Stimulated activated CD4-positive, alpha-beta T cell treated with anti-CD3 and anti-CD28 coated beads, Interleukin-12 subunit alpha, Interleukin-12 subunit beta, amount 100 ng/mL, for 48 hours (primary cell): ENCODE measurements at places on chromosomes 12 and 14.

DNA sequence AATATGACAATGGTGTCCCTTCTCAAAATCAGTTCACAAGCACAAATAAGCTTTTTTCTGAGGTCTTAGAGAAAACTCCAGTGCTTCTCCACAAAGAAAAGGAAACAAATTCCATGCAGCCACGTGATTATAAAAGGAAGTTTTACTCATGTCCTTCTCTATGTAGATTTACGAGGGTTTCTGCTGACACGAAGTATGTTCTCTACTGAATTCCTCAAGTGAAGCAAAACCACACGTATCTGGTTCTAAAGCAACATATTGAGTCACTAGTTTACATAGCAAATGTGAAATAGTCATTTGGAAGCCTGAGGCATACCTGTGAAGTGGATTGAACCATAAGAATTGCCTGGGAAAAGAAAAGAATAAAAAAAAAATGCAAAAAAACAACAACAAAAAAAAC lies 31.9 kb downstream of the BMP4 start:
- DNase-seq: no peak

GRCh38 chr14:62824086-62824485 lies 221.2 kb downstream of the KCNH5 start:
- DNase-seq: no peak

DNA sequence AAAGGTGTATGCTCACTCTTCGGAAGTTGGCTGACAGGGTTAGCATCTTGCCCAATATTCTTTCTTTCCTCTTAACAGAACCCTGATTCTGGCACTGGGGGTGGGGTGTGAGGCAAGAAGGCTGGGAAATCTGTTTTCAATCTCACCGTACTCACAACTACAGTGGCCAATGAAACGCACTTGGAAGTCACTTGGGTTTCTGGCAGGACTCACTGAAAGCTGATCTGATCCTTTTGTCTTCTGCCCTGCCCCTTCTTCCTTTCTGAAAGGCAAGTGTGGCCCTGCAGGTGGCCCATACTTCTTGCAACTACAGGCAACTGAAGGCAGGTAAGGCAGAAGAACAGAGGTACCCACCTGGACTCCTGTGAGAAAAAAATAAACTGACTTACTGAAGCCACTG lies 106.9 kb downstream of the STXBP6 start:
- no peak for DNase-seq

DNA sequence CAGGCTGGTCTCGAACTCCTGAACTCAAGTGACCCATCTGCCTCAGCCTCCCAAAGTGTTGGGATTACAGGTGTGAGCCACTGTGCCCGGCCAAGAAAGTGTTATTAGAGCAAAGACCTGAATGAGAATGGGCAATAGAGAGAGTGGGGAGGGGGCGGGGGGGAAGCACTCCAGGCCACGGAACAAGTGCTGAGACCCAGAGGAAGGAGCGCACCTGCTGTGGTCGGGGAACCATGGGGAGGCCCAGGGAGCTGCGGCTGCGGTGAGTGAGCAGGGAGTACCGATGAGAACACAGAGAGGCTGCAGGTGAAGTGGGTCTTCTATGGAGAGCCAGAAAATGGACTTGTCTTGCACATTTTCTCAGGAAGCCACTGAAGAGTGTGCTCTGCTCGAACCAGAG lies 10.8 kb downstream of the SMIM41 start:
- DNase-seq: no peak

DNA sequence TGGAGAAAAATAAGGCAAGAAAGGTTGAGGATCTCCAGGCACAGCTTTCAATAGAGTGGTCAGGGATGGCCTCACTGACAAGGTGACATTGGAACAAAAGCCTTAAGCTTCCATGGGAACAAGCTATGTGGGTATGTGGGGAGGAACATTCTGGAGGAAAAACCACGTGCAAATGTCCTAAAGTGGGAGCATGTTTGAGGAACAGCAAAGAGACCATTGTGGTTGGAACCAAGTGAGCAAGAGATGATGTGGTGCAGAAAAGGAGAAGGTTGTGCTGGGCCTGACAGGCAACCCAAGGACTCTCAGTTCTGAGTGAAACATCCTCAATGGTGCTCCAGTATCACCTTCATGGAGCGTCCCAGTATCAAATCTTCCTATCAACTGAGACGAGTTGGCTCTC lies 184.0 kb downstream of the CAND1 start:
- no peak for DNase-seq

DNA sequence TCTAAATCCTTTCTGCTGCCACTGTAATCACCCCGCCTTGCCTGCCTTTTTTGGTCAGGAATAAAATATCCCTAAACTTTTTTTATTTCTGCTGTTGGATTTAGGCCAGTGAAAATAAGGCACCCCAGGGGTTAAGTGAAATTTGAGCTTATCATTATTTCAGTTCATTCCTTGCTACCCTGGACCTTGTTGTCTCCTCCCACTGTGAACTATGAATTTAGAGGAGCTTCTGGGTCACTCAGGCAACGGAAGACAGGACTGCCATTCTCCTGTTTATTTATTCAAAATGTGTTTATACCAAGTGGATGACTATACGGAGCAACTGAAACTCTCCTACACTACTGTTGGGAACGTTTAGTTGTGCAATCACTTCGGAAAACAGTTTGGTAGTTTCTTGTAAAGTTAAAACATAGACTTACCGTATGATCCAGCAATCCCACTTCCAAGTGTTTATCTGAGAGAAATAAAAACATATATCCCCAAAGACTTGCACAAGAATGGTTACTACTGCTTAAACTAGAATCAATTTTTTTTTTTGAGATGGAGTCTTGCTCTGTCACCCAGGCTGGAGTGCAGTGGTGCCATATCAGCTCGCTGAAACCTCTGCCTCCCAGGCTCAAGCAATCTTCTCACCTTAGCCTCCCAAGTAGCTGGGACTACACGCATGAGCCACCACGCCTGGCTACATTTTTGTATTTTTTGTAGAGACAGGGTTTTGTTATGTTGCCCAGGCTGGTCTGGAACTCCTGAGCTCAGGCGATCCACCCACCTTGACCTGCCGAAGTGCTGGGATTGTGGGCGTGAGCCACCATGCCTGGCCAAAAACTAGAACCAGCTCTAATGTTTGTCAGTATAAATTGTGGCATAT lies 2.3 kb upstream of the TRAFD1 start:
- DNase-seq: no peak

DNA sequence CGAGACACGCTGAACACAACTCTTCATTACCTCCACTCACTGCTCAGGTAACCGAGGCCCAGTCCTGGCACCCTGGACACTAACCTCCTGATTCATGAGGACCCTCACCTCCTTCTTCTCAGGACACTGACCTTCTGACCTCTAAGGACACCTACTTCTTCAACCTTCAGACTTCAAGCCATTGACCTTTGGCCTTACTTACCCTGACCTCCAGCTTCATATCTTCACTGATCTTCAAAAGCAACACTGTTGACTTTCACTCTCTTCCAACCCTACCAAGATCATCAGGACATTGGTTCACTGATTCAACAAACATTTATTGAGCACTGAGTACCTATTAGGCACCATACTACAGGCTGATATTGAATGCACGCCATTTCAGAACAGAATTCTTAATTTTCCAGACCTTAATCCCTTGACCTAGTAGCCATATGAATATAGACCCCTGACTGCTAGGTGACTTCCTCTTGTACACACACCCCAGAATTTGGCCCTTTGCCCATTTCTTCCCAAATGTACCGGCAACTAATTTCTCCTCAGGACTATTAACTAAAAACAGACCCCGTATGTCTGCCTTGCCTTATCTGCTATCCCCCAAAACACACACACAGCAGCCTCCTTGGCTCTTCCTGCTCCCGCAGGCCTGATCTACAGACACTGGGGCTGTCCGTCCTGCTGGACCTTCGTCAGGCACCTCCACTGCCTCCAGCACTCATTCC lies 5.8 kb downstream of the ARHGEF40 start:
- DNase-seq: no peak

- no peak for DNase-seq
Measured at GRCh38 chr12:26599096-26599695, 233.8 kb downstream of the ITPR2 start.

DNA sequence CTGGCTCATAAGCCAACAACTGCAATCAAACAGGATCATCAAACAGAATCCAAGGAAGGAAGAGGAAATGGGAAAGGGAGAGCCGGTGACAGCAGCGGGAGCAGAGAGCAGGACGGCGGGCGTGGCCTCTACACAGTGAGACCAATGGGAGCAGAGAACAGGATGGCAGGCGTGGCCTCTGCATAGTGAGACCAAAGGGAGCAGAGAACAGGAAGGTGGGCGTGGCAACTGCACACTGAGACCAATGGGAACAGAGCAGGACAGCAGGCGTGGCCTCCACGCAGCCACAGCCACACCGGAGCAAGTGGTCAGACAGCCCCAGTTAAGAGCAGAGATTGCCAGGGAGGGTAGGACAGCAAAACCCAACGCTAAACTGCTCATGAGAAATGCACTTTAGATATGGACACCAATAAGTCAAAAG lies 16.4 kb downstream of the LRCOL1 start:
- peak; percentile 9 for DNase-seq

DNA sequence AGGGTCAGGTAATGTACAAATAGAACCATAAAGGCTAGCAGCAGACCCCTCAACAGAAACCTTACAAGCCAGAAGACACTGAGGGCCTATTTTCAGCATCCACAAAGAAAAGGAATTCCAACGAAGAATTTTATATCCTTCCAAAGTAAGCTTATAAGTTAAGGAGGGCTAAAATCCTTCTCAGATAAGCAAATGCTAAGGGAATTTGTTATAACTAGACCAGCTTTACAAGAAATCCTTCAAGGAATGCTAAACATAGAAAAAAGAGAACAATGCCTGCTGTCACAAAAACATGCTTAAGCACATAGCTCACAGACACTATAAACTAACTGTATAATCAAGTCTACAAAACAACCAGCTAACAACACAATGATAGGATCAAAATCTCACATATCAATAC lies 130.7 kb upstream of the RPL10L start:
- DNase-seq: no peak

GRCh38 chr12:57614178-57614947 lies 3.1 kb downstream of the ARHGEF25 start:
- DNase-seq: no peak

GRCh38 chr12:64103825-64104740 lies 118.0 kb downstream of the KICS2 start:
- no peak for DNase-seq

DNA sequence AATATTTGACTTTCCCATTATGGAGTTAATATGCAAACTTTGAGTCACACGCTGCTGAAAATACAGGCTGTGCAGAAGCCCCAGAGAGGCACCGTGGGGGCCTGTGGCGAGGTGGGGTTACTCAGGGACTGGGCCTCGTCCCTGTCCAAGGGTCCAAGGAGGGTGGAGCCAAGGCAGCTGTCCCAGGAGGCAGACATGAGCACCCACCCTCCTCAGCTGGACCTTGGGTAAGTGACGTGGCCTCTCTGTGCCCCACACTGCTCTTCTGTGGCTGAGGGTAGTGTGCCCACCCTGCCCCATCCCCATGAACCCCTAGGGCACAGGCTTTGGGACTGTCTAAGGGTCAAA lies 39.4 kb downstream of the FAM222A start:
- DNase-seq: no peak

GRCh38 chr12:85281636-85282312 lies 1.8 kb downstream of the ALX1 start:
- no peak for DNase-seq

- no peak for DNase-seq
Measured at GRCh38 chr12:4643747-4644146, 5.1 kb downstream of the AKAP3 start.

DNA sequence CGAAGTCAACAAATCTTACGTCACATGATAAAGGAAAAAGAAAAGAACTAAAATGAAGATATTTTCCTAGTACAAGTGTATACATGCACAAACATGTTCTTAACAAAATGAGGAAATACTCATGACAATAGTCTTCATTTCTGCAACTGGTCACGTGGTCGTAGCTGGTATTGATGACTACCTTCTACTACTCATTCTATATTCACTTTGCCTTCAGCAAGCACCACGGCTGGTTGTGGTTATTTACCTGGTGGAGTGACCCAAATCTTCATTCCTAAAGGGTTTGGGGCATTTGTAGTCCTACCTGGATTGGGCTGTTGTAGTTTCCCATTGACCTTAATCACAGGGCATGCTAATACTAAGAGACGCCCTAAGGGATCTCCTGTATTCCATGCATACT lies 51.2 kb downstream of the FIGNL2 start:
- DNase-seq: no peak

DNA sequence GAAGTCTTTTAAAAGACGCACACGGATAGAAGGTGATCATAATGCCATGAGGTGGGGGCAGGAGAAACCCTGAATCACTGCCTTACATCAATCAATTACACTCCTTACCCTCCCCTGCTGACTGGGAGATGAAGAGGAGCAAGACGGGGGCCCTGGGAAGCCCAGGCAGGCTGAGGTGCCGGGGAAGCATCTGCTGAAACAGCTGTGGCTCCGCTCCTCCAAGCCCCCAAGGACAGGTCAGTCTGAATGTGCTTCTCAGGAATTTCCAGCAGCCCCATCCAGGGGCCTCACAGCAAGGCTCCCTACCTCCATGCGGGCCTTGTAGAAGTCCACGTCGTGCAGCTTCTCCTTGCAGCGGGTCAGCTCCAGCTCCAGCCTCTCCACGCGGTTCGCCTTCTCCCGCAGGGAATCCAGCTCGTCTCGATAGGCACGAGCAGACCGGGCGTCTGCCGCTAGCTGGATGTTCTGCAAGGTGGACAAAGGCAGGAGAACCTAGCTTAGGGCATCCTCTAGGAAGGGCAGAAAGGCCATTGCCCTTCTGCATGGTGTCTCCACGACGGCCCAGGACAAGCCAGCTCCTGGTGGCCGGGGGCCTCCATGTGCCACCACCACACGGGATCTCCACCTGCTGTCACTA lies 79.8 kb downstream of the CCDC88C start:
- DNase-seq: no peak

DNA sequence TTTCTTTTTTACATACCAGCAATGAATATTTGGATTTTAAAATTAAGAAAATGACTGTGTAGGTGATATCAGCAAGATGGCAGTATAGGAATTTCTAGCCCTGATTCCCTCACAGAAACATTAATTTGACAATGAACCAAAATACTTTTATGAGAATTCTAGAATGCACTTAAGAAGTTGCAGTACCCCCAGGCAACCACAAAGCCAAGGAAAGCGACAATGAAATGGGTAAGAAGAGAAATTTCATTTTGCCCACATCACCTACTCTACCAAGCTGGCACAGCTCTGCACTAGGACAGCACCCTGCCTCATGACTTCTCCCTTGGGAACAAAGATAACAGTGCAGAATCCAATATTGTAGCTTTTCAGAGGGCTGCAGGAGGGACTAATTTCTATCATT lies 6.6 kb downstream of the OR9K2 start:
- DNase-seq: no peak

DNA sequence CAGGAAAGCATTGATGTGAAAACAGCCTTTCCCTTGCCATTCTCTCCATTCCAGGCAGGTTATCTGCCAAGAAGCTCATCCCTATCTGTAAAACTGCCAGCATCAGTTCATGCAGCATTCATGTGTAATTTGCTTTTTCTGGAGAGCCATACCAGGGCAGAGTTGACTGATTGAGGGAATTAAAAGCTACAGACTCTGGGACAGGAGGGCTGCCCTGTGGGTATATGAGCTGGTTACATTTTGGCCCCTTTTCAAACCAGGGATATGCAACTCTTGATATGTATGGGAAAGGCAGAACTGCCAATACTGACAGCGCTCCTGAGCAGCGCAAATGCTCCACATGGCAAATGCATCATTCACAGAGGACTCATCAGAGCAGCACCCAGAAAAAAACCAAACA lies 53.7 kb downstream of the SYT1 start:
- DNase-seq: no peak

GRCh38 chr14:22521449-22522239 lies 67.4 kb downstream of the DAD1 start:
- DNase-seq: no peak

- peak; percentile 31 for DNase-seq
Measured at GRCh38 chr12:53078425-53079225, 565 bp downstream of the SPRYD3 start.

GRCh38 chr14:104297313-104297704 lies 158.9 kb downstream of the KIF26A start:
- DNase-seq: no peak
